ENCODE measurements at places on chromosomes 6 and 20.

- DNase-seq: no peak
Measured at GRCh38 chr20:1654996-1655395, 2.6 kb downstream of the SIRPG start.

DNA sequence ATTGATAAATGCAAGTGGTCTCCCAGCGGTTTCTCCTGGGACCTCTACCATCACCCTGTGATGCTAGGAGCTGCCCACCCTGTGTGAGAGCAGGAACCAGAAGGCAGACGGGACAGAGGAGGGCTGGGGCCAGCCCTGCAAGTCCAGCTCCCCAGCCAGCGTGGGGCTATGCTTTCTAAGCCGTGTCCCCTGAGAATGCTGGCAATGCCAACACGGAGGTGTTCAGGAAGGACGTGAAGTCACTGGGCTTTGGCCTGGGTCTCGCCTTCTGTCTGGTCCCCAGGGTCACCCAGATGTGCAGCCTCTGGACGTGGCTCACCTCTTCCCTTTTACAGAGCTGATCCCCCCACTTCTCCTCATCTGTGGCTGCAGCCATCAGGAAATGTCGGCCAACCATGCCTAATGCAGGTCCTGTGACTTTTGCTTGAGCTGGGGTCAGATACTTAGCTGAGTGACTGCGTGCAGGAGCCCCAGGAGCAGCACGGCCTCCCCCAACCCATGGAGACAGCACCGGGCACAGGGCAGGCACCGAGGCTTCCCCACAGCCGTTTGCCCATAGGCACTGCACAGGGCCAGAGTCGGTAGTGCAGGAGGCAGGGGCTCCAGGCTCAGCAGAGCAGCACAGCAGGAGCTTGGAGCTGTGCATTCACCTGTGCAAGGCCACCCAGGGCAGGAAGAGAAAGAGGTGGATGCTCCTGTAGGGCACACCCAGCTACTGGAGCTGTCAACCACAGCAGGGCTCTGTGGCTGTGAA is 66.2 kb downstream of the GNAS-AS1 start:
- DNase-seq: no peak

DNA sequence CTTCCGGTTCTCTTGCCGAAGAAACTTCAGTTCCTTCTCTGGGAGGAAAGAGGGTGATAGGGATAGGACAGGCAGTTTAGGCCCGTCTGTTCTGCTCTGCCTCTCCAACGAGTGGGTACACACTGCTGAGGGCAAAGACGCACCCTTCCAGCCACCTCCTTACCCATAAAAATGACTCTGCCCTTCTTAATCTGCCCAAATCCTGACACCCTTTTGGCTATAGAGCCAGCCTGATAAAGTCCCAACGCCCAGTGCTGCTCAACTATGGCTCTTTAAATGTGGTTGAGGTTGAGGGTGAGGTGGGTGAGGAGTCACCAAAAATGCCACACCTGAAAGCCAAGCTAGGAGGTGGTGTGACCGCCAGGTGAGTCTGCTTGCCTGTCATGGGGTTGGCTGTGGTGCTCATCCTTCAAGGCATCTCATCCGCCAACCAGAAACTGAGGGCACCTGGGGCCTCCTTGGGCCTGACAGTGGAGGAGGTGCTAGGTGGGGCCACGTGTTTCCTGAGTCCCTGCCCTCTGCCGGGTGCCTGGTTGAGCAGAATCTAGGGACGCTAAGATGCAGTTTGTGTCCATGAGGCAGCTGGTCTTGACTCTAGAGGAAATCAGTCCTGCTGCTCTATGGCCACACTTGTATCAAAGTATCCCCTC is 16.3 kb downstream of the CCDC167 start:
- DNase-seq: no peak

DNA sequence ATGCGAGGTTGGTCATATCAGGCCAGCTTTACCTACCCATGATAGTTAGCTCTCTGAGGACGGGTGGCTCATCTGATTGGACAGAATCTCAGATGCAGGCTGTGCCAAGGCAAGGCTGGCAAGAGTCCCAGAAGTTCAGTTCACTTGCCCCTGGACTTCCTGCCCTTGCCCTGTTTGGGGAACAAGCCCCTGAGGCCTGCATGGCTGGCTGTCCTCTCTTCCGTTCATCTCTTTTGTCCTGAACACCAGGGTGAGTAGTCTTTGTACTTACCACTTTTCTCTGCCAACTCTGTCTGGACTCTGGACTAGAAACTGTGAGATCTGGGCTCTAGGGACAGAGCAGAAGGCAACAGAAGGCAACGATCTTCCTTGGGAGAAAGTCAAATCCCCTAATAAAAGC is 769.9 kb downstream of the QKI start:
- DNase-seq: no peak

- no peak for DNase-seq
Measured at GRCh38 chr6:137121401-137121997, 51.9 kb downstream of the IL22RA2 start.

DNA sequence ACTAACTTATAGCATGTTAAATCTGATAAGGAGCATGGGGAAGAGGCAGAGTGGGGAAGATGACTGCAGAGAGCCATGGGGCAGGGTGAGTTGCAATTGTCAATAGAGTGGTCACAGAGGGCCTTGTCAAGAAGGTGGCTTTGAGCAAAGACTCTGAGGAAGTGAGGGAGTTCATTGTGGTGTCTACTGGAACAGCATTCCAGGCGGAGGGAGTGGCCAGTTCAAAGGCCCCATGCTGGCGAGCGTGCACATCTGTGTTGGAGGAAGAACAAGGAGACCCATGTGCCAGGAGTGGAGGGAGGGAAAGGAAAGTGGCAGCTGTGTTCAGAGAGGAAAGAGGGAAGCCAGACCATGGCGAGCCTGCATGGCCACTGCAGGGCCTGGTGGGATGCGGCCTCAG is 15.8 kb upstream of the GPR6 start:
- DNase-seq: no peak

DNA sequence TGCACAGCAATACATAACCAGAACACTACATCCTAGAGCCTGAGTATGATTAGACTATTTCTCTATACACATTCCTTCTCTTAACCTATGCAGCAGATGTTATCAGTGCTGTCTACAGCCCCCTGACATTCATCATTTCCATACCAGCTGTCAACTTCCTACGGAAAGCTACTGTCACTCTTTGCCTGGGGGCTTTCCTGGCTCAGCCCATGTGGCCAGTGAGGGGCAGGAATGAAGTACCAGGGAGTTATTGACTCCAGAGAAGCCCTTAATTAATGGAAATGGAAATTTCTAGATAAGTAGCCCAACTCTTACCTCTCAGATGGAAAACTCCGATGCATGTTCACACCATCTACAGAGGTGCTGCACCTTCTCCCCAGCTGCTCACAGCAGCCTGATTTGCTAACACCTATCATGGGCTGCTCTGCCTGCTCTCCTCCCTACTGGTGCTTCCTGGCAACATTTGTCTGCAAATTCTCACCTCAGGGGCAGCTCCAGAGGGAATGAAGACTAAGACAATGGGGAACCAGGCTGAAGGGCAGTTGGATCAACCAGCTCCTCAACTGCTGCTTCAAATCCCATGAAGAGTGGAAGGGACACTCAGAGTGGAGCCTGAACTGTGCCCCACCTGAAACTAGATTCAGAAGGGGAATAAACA is 59.6 kb downstream of the LINC00237 start:
- no peak for DNase-seq

DNA sequence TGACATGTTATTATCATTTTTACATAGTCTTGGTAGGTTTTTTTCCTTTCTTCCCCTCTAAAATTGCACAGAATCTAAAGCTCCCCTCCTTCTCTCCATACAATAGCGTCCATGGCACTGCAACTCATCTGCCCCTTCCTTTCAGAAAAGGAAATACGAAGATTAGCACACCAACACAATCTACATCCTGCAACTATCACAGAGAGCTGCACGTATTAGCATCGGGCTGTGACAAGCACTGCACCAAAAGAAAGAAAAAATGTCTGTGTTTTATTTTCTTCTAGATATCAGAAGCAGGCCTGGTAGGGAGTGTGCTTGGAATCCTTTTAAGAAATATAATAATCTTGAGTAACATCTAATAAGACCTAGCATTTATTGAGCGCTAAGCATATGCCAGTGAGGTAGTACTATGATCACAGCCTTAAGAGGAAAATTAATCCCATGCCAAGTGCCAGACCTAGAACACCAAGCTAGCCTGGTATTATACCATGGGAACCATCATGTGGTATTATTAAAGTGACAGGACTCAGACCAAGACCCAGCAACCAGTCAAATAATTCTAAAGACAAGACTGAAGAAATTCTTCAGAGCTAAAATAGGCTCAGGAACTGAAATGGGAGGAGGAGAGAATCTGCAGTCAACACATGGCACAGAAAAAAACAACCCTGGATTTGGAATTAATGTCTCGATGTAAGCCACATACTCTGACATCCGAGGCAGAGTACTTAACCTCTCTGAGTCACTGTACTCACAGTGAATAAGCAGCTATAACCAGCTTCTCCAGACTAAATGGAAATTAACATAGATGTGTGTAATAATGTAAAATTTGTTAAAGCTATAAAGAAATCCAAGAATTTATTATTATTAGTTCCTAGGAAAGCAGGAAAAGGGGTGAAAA is 124.3 kb downstream of the IPCEF1 start:
- DNase-seq: no peak

GRCh38 chr6:10722570-10722819 is 375 bp upstream of the TMEM14C start:
- DNase-seq: no peak

- DNase-seq: no peak
Measured at GRCh38 chr6:8435845-8436168, 462 bp upstream of the SLC35B3 start.

GRCh38 chr20:62191781-62192559 is 9.1 kb downstream of the MTG2 start:
- DNase-seq: no peak

DNA sequence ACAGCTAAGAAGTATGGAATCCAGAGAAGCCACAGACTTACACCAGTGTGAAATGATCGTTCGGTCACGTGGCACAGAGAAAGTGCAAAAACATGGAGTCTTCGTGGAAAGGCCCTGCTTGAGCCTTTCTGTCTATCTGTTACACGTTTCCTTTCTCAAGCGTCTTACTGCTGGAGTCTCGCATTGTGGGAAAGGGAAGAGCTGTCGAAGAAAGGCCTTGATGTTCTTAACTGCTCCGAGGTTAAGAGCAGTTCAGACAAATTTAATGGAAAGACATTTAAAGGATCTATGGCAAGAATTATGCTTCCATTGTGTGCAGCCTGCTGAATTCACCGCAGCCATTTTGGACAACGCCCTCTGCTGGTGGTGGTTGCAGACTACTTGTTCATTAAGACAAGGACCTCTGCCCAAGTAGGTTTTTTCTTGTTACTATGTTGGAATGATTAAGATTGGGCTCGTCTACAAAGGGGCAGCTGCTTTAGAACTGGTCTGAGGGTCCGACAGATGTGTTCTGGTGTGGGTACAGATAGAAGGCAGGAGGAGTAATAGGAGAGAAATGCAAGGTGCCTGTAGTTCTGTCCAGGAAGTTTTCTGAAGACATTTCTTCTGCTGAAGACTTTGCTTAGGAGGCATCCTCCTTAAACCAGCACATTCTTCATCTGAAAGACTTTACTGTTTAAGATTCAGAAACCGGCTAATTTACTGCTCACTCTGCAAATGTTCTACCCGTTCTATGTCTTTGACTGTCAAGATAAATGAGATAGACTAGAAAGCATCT is 24.7 kb upstream of the CCN6 start:
- peak; percentile 41 for DNase-seq

- DNase-seq: no peak
Measured at GRCh38 chr6:20978151-20978614, 443.9 kb downstream of the CDKAL1 start.
